RKO (cell line): ENCODE measurements at places on chromosomes 1 and 21.

DNA sequence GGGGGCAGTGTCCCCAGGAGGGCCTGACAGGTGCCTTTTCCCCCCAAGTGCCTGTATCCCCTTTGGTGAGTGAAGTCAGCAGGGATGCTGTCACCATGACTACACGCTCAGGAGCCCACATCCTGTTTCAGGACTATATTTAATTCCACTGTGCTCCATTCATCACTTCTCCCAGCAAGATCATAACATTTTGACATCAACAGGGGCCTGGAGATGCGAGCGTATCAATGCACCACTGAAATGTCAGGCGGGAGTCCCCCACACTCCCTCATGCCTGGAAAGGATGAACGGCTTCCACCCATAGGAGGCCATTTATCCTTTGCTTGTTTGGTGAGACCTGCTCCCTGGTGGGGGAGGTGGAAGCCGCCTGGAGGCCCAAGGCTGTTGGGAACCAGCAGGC is 119.1 kb downstream of the PTPRU start:
- peak; percentile 25 for DNase-seq

DNA sequence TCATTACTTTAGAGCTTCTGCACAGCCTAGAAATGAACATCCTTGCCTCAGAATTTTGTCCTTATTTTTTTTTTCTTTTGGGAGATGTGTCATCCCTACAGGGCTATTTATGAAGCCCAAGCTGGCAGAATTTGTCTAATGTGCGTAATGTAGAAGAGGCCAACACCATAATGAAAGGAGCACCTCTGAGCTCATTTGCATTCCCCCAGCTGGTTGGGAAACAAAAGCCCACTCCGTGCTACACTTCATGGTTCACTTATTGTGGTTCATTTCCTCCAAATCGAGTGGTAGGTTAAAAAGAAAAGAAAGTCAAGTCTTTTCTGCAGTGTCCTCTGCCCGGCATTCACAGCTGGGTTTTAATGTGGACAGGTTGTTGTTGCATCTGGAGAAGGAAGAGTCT is 73.5 kb downstream of the KAZN start:
- no peak for DNase-seq

GRCh38 chr21:21851657-21852056 is 853.4 kb downstream of the NCAM2 start:
- no peak for DNase-seq

DNA sequence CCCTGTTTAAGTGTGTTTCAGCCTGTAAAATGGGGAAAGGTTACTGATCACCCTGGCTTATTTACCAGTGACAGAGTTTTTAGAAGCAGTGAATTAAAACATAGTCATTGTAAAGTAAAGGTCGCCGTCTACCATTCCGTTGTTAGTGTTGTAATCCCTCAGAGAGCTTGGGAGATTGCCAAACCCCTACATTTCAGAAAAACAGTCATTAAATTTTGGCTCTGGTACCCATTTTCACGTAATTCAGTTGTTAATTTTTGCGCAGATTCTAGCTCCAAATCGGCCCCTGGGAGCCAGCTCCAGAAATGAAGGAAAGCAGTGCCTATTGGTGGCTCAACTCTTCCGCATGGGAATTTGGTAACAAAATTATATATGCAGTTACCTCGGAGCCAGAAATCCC is 127.7 kb upstream of the AJAP1 start:
- DNase-seq, result no peak

DNA sequence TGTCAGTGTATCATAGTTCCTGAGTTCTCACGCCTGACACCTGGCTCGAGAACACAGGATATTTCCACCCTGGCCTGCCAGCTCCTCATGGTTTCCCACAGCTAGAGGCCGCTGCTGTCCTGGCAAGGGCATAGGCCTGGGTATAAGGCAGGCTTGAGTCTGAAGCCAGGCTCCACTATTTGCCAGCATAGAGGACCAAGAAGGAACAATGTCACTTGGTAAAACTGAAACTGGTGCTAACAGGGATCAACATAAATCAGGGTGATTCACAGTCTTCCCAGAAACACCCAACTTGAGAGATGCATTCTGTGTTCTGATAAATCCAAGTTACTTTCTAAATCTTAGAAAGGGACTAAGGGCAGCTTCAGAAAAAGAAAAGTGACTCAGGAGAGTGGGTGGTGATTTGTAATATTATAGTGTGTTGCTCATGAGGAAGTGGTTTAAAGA is 6.9 kb upstream of the S100A2 start:
- peak; percentile 93 for DNase-seq

DNA sequence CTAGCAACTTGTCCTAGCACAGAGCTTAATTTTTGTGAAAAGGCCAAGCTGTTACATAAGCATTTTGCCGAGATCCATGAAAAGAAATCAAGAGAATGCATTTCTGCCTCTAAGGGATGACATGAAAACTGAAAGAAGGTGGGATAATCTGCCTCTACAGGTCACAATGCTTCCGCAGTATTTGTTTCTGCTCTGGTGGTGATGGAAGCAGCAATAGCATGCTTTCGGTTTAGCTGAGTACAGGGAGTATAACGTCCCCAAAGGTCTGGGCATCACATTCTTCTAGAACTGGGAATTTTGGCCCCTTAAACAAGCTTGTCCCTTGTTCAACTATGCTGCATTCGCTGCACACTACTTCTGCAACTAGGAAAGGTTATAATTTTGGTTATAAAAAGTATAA is 14.4 kb upstream of the MAGI3 start:
- DNase-seq, result no peak

DNA sequence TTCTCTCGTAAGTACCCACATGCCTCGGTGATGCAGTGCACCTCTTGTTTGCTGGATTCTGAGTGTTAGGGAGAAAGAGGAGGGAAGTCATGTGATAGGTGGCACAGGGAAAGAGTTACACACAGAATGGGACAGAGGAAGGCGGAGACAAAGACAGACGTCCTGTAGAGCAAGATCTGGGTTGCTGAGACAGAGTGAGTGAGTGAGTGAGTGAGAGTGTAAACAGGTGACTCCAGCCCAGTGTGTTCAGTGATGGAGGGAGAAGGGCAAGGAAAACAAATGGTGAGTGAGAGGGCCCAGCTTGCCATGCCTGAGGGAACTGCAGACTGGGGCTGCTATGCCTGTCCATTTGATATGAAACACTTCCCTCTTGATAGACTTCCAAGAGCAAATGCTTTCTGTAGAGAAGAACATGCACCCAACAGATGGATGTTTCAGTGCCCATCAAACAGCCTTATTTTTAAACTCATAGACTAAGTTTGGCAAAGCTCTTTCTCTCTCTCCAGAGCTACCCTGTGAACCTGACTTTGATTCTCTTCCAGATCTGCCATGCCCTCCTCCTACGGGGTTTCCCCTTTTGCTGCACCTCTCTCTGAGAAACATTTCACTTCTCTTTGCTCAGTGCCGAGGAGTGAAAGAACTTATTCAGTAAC is 209.9 kb upstream of the COA6 start:
- DNase-seq, result no peak

GRCh38 chr21:29718081-29718815 is 221.5 kb downstream of the GRIK1 start:
- DNase-seq, result peak; percentile 80

- no peak for DNase-seq
Observed at GRCh38 chr1:202283991-202284390, 57.7 kb downstream of the UBE2T start.

GRCh38 chr1:9597361-9598315 is 8.9 kb downstream of the TMEM201 start:
- no peak for DNase-seq

DNA sequence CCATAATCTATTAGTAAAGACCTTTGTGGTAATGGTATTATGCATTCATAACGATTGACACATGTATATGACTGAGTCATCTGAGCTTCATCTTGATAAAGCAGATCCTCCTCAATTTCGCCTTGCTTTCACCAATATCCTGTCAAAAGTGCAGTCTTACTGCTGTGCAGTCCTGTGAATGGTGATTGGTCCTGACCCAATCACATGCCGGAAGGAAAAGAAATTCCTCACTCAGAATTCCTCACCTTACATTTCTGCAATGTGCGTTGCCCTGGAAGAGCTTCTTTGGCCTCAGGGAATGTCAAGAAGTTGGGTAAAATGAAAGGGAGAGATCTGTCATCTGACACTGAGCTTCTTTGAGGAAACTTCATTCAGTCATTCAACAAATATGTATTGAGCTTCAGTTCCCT is 121.0 kb upstream of the TSPAN2 start:
- DNase-seq, result no peak

- DNase-seq, result no peak
Observed at GRCh38 chr1:84350550-84350949, 47.7 kb upstream of the DNASE2B start.

DNA sequence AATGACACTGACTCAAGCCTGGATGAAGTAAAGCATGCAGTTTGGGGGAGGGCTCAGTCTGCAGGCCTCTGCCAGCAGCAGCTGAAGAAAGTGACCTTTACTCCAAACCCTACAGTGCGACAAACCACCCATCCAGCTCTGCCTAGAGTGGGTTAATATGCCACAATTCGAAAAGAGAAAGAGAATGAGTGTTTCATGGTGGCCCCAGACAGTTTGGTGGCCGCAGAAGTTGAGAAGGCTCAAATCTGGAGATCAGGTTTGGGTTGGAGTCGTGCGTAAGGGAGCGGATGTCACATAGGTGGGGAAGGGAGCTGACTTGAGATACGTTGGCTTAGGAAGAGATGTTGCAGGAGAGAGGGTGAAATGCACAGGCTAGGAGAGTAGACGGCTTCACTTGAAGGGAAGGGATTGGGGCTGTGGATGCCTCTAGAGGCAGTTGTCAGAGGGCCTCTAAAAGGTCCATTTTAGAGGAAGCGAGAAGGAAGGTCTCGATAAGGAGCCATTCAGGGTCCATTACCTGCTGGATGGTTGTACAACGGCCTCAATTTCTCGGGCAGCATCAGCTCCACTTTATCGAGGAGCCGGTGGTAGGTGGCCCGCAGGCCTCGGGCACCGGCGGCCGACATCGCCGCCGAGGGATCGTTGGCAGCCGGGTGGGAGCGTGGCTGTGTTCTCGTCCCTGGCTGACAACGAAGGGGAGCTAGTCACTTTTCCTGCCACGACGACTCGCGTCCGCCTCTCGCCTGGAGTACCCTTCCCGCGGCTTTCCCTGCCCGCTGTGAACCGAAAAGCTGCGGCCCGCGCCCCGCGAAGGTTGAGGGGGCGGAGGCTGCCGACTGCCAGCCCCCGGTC is 1.0 kb upstream of the DCAF6 start:
- DNase-seq, result peak; percentile 73

DNA sequence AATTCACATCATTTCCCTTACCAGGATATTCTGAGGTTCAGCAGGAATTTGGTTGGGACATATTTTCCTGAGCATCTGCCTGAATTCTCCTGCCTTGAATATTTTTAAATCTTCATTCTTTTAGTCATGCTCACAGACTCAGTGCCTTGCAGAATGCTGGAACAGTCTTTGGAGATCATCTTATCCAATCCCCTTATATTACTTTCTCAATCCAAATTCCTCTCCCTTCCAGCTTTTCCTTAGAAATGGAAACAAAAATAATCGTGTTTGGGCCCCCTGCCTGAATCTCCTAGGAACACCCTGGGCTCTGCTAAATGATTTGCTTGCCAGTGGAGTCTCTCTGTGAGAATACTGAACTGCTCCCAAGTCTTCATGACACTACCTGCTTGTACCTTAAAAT is 38.4 kb downstream of the LHX8 start:
- no peak for DNase-seq

DNA sequence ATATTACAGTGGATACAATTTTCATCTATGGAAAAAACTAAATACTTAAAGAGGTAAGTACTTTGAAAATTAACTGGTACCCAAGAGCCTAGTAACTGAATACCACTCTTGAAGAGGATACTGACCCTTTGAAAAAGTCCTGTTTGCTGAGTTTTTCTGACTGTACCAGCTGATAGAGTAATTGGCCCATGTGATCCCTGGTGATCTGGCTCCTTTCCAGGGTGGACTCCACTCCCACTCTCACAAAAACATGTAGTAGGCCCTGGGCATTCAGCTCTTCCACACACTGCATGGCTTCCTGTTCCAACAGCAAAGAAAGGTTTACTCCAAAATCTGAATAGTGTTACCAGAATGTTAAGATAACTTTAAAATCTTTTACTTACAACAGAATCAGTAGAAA is 53.6 kb upstream of the HP1BP3 start:
- DNase-seq, result no peak

DNA sequence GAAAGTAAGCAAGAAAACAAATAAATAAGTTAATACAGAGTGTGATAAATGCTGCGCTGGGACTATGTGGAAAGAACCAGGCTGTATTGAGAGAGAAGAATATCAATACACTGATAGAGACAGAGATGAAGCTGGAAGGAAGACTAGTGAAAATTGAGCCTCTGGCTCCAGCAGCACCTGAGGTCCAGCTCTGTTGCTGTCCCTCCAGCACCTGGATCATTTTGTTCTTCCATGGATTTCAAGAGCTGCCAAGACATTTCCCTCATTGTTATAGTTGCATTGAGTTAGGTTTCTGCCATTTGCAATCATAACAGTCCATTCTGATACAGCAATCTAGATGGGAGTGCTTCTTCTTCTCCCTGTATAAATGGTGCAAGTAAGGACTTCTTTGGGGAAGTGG is 242.7 kb upstream of the FGGY start:
- no peak for DNase-seq

DNA sequence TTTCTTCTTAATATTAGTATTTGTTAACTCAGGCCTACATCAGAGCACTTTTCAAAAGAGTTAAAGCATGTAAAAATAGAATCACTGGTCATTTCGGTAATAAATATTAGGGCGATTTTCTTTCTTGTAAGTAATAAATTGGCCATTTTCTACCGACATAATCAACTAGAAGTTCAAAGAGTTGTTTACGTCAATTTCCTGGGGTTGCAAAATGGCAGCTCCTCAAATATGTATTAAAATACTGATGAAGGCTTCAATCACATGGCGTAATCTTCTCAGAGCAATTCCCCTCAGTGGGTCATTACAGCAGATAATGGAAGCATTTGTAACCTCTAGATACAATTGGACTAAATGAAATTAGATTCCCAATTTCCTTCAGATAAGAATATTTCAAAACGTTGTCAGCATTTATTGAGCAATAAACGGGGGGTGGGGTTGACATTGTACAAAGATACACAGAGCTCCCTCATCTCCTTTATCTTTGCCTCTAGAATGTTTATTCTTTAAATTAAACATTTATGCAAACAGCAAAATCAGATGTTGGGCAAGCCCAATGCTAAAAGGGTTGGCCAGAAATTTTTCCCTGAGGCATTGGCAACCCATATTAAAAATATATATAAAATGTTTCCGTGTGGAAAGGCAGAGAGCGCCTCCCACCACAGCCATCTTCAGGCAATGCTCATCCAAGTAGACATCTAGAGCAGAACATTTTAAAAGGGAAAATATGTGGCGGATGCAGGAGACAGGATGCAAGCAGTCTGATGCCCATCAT is 240.6 kb downstream of the NCAM2 start:
- DNase-seq, result no peak

DNA sequence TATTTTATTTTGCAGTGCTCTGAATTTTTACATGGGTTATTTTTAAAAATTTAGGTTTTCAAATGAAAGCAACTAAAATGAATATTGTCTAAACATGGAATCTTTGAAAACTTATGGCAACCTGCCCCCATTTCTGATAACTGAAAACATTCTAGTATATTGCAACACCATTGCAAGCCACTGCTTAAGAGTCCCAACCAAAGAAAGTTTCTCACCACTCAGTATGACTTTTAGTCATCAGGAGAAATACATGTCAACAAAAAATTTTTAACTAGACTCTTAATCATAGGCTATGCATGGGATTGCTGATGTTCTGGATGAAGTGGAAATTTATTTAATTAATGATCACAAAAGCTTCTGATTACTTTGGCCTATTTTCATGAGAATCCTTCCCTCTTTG is 112.1 kb downstream of the TNFSF18 start:
- DNase-seq, result no peak
